ENCODE measurements at places on chromosomes 5 and 9.

DNA sequence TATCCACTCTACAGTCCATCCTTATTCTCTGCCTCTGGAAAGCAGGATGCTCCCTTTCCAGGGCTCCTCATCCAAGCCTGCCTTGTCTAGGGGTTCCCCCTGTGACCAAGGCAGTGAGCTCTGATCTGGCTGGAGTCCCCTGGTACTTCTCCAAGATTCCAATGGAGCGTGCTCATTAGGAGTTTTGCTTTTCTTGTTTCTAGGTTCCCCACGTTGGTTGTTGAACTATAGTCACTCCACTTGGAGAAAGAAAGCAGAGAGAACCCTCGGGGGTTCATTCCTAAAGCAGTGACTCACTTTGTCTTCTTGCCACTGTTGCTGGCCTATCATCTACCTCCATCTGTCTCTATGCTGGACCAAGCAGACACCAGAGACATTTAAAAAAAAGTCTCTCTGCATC is 192.6 kb downstream of the TLE4 start:
- DNase-seq, result no peak

GRCh38 chr5:178308541-178309092 is 76.0 kb upstream of the PHYKPL start:
- DNase-seq, result no peak

GRCh38 chr9:14932641-14933040 is 22.4 kb upstream of the FREM1 start:
- no peak for DNase-seq

- DNase-seq, result no peak
These were observed 1639.6 kb upstream of the ACO1 start for GRCh38 chr9:30744871-30745270.

- no peak for DNase-seq
These were observed 327.5 kb upstream of the ZNF462 start for GRCh38 chr9:106535439-106535838.

GRCh38 chr9:113322671-113323070 is 17.4 kb downstream of the WDR31 start:
- DNase-seq, result no peak

DNA sequence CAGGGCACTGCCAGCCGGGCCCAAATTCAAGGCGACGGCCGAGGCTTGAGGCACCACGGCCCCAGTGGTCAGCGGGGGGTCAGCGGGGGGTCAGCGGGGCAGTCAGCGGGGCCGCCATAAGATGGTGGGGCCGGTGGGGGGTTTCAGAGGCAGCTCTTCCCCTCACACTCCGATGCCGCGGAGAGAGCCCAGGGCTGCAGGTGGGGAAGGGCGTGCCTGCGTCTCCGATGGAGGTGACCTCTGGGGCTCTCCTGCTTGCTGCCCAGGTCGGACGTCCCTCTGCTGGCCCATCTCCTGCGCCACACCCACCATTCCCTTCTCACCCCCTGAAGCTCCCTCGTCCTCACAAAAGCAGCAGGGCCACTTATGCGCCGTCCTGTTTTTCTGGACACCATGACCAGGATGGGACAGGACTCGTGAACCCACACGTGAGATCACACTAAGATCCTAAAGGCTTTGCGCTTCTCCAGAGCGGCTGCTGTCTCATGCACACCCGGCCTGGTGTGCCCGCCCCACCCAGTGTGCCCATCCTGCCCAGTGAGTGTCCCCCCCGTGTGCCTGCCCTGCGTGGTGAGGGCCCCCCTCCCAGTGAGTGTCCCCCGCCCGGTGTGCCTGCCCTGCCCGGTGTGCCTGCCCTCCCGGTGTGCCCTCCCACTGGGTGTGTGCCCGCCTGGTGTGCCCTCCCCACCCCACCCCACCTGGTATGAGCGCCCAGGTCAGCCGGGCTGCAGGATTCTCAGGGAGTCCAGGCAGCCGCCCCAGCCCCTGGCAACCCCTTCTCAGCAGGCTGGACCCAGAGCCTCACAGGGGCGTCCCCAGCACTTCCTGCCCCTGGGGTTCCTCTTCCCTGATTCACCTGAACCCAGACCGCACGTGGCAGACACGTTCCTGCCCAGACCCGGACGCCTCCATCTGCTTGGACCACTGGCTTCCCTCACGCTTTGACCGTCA is 48.7 kb upstream of the NKD2 start:
- DNase-seq, result no peak

- DNase-seq, result no peak
These were observed 19.2 kb upstream of the NDST1 start for GRCh38 chr5:150488519-150489359.

GRCh38 chr5:68770551-68770950 is 323.3 kb upstream of the SLC30A5 start:
- DNase-seq, result no peak

DNA sequence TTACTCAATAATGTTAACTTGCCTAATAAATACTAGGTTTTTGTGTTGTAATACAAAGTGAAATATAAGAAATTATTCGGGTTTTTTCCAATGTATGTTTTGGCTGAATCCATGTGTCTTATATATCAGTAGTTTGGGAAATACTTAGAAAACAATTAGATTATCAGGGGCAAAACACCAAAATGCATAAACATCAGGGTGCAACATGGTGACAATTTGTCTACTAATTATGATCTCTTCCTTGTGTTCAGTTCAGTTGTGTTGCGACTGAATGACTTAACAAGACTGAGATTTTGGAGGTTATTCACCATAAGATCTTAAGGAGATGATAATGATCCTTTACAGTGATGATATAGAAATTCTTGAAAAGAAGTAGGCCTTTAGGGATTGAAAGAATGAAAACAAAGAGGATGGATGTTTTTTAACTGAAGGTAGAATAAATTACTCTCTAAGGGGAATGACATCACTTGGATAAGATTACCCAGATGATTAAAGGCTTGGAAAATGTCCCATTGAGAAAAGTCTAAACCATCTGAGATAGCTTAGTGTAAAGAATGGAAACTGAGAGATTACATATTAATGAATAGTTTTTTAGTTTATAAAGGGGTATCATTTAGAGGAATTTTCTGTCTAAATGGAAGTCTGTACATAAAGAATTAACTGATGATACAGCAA is 415.8 kb downstream of the SPATA31D1 start:
- no peak for DNase-seq

- no peak for DNase-seq
These were observed 39.8 kb upstream of the CRB2 start for GRCh38 chr9:123316053-123316718.

DNA sequence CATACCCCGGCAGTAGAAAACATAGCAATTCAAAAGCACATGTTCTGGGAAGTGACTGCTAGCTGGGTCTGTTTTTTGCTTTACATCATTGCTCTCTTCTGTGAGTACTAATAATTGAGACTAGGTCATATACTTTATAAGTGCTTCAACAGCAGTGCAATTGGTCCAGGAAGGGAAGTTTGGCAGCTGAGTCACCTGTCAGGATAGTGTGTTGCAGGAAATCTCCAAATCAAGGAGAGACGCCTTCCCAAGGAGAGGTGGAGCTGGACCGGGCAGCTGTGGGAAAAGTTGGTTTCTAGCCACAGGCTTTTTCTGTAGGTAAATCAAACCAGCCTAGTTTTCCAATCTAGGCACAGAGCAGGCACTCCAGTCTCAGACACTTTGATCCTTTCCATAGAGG is 330.1 kb downstream of the ENC1 start:
- DNase-seq, result no peak

All from activated T-cell treated with anti-CD3 and anti-CD28 coated beads for 4 hours (primary cell).